ENCODE measurements at places on chromosomes 2 and 18.
A peak's percentile ranks its signal among the peaks of the same experiment; 100 is the strongest.

DNA sequence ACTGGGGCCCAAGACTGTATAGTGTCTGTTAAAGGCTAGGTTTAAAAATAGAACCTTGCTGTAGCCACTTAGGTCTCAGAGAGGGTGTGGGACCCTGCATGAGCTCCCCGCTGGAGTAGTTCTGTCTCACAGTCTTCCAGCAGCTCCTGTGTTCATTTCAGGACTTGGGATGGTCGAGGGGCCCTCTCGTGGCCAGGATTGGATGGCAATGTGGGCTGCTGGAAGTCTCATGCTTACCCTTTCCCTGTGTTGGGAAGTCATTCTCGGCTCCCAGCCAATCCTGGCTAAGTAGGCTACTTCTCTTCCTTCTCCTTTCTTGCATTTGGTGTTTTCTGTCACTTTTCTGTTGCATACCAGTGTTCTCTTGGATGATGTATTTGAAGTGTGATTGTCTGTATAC lies 284.0 kb upstream of the GCFC2 start:
- DNase-seq = no peak

DNA sequence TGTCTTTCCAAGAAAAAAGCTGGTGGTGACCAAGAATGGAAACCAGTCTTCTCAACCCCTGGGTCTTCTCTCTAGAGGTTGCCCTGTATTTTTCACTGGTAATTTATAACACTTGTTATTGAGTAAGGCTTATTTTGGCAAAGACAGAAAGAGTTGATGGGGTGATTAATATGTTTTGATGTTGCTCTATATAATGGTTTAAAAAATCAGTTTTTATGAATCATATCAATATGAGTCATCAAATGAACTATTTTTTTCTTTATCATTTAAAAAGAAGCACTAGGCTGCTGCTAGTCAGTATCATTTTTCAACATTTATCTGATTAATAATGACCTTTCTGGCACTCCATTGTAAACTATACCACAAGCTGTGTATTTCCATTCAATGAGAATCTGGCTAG lies 1142.2 kb downstream of the LRP1B start:
- no peak for DNase-seq

- DNase-seq = no peak
Measured at GRCh38 chr18:74517236-74517630, 17.1 kb upstream of the CNDP1 start.

- peak; percentile 68 for DNase-seq
Measured at GRCh38 chr2:160289126-160289525, 89.1 kb upstream of the ITGB6 start.

DNA sequence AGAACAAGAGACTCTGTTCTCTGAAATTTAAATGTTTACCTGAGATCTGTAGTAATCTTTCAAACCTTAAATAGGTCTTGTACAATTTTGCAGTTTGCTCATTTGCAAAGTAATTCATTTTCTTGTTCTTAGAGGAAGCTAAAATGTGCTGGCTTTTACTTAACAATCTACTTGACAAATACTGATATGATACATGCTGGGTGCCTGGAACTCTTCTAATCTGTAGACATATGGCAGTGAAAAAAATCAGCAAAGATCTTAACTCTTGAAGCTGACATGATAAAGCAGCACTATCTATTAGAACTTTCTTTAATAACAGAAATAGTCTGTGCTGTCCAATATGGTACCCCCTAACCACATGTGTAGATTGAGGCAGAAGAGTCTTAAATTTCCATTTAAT lies 1352.8 kb upstream of the SLC39A10 start:
- no peak for DNase-seq

- DNase-seq = no peak
Measured at GRCh38 chr2:23828986-23829385, 97.9 kb downstream of the ATAD2B start.

DNA sequence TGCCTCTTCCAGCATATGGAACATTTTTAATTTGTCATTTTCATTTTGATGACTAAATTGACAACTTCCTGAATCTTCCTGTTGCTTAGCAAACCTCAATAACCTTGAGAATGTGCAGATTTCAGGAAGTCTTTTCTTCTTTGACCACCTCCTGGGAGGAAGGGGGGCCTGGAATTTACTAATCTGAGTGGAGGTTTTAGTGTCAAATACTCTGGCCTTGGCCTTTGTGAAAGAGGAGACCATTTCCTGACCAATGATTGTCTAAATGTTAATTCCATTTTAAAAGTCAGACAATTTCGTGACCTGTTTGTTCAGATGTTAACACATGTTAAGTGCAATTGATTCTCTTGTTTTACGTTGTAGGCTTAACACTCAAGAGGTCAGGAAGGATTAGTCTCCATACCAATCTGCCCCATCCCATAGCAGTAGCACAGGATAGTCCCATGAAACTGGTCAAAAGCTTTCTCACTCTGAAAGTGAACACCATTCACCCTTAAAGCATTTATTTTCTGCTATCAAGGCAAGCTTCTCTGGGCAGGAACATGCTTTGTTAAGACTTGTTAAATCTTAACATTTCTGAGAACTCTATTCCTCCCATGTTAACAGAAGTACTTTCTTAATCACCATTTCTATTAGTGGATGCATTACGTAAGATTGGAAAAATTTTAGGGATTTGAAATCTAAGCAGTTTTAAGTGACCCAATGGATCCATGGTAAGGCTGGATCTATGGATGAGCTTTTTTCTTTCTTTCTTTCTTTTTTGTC lies 219.6 kb downstream of the RND3 start:
- no peak for DNase-seq

GRCh38 chr2:134411279-134411827 lies 157.5 kb downstream of the MGAT5 start:
- DNase-seq = no peak
